ENCODE measurements at places on chromosomes 3 and 15.
A peak's percentile ranks its signal among the peaks of the same experiment; 100 is the strongest.

GRCh38 chr3:149460117-149460516 lies 14.4 kb upstream of the TM4SF4 start:
- DNase-seq, result no peak

- DNase-seq, result no peak
Observed at GRCh38 chr15:91165850-91166249, 65.8 kb downstream of the SV2B start.

DNA sequence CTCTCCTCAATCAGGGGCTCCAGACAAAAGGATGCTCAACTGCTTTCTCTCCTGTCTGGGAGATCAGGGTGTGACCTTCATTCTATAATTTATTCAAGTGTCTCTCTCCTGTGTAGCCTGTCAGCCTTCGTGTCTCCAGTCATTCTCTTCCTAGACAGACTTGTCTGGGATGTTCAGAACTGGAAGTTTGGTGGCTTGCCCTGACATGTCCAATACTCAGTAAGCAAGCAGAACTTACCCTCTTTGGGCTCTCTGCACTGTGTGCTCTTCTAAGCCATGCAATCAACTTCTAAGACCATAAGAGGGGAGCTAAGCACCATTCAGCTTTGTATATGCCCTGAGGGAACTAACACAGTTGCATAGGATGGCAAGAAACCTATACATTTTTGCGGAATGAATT lies 14.1 kb downstream of the ACKR2 start:
- no peak for DNase-seq

DNA sequence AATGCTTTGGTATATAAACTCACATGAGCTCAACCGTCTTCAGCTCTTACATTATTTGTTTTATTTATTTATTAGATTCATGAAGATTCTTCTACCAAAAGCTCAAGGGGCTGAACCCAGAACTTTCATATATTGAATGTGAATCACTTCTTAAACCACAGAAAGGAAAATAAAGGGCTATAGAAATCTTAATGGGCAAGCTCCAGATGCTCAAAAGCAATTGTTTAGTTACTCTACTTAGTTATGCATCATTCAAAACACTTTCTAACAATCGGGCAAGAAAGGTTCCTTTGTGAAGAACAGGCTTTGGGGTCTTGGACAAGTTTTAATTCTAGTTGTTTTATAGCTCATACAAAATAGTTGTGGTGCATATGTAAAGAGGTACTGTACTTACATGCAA lies 380.2 kb downstream of the TIGIT start:
- no peak for DNase-seq

DNA sequence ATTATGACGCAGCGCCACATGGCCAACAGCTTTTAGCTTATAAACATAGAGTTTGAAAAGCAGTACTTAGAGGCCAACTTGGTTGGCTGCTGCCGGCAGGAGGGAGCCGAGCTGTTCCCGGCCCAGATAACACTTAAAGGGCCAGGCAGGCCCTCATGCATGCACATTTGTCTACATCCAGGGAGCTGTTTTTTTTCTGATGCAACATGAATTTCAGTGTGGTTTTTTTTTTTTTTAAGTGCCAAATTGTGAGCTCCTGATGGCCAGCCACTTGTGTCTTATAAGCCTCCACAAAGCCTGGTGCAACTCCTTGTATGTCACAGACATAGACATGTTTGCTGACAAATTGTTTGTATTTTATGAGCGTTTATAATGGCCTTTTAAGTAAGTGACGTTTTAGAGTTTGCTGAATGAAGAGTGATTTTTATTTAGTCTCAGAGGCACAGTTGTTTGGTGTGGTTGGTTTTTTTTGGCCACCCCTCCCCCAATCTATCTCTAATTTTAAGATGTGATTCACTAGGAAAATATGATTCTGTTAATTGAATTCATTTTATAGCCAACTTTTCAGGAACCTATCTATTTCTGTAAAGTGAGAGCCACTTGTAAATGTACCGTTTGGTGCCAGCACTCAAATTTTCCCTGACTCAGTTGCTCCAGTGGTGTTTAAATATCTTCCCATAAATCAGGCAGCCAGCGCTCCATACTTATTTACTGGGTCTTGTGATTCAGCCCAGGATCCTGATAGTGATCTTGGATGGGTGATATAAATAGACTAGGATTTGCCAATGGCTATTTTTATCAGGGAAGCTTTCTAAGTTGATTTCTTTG lies 134.3 kb downstream of the VGLL4 start:
- DNase-seq, result peak; percentile 31

DNA sequence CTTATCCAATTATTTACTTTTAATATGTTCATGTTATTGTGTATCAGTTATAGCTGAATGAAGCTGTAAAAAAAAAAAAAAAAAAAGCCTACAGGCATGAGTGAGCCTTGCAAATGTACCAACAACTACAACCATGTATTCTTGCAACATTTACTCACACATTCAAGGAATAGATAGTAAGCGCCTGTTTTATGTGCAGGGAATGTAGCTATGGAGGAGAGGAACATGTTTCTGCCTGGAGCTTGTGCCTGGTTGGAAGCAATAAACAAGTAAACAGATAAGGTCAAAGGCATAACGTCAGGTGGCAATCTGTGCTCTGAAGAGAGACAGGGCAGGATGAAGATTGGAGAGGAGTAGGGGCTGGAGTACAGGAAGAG lies 111.2 kb downstream of the DNAJB8 start:
- DNase-seq, result no peak

DNA sequence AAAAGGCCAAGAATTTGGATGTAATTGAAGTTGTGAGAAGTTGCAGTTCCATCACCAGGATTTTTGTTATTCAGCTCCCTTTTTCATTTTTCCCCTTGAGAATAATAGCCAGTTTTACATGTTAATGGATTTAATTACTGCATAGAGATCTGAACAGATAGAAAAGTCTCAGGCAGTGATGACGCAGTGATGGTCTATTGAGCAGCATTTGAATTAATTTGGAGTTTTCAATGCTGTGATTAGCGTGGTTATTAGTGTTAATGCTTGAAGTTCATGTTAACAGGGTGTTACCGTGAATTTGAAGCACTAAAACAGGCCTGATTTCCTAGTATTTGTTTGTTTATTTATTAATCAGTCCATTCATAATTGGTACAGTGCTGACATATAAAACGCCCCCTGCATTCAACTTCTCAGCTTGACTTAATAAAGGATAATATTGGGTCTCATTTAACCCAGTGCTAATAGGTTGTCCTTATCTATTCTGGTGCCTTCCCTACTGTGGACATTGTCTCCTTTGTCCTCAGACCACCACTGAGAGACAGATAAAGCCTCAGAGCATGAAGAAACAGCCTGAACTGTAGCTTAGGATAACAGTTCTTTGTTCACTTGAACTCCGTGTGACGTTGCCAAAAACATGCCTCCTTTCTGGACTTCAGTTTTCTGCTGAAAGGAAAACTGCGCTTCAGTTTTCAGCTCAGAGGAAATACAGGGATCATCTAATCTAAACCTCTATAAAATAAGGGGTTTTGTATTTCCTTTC lies 82.4 kb downstream of the RTP4 start:
- no peak for DNase-seq

DNA sequence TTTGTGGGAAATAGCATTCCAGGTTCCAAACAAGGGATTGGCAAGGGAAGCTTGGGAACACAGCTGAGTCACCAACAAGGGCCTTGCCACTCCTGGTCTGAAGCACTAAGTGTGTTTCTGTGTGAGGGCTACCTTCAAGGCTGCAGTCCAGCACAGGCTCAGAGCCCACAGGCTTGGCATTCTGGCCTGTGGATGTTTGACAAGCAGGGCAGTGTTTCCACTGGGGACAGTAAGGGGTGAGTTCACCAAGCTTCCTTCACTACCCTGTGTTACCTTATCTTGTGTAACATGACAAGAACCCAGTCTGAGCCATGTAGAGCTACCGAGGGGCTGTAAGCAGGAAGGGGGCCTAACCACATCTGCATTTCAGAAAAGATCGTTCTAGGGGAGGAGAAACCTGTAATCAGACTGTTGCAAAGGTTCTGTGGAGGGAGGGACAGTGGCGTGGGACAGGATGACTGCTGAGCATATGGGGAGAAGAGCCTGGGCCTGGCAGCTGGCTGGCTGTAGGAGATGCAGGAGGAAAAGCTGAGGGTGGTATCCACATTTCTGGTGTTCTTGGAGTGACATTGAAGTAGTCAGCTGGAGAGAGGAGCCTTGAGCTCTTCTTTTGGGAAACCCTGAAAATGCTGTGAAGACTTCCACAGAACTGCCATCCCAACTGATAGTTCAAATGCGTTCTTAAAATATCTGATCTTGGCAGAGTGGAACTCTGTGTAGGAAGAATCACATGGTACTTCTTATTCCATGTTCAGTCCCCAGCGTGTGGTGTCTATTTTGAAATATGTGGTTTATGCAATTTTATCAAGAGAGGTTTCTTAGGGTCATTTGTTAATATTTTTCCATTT lies 61.3 kb downstream of the CTDSPL start:
- DNase-seq, result no peak

- DNase-seq, result no peak
Observed at GRCh38 chr3:188749010-188749617, 422.7 kb upstream of the TPRG1 start.

DNA sequence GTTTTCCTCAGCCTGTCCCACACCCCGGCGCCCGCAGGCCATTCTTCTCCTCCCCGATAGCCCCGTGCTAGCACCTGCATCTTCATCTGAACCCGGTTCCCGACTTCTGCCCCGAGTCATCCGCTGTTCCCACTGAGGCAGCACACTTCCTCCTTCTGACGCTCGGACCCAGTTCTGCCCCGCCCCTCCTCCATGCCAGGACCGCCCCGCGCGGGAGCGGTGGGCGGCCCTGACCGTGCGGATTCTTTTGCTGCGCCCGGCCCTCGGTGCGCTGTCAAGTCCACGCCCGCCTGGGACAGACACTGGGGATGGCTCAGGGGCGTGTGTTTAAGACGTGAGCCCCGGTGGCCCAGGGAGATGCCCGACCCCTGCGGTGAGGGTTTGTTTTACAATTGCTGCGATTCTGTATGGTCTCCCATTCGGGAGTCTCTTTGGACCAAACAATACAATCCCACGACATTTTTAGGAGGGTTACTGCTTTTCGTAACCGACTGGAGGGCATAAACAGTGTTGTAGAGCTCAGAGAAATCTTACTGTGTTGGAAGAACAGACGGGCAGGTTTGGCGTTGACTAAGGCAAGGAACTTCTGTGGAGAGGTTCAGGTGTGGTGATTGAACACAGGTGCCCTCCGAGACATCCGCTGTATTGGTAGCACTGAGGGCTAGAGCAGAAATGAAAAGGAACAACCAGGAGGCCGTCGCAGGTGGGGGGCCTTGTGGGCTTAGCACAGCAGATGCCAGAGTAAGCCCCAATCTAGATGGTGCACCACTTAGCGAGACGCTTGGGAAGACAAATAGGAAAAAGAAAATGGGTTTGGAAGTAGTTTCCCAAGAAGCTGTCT lies 716 bp downstream of the PTPN23 start:
- peak; percentile 80 for DNase-seq

GRCh38 chr15:39125904-39126303 lies 455.0 kb upstream of the THBS1 start:
- peak; percentile 62 for DNase-seq

GRCh38 chr3:130825762-130826299 lies 68.1 kb upstream of the ATP2C1 start:
- DNase-seq, result no peak

Measured in HepG2 (cell line).